ENCODE measurements at places on chromosomes 2 and 18. TPM values are rescaled to one million over a fixed set of nuclear protein-coding genes. Genes with fewer than 3 reads are reported as not detected.

Gene STPG4
- total RNA-seq = 0.20 TPM

Gene SPIRE1
- 27.4 TPM for total RNA-seq

Gene POTEF
- not detected for total RNA-seq

Gene DSC1
- total RNA-seq = not detected

Gene QPCT
- total RNA-seq = 8.8 TPM

Gene LCT
- 0.03 TPM for total RNA-seq

Gene SPHKAP
- total RNA-seq = 0.13 TPM

Gene EMILIN1
- 283 TPM for total RNA-seq

Gene SIX3
- total RNA-seq = not detected

Gene GALR1
- not detected for total RNA-seq

Gene LHCGR
- total RNA-seq = not detected

Gene MAB21L4
- total RNA-seq = not detected

Gene FAM110C
- total RNA-seq = 0.07 TPM

Gene HOXD12
- not detected for total RNA-seq

Gene GKN2
- not detected for total RNA-seq

Gene ARHGAP15
- not detected for total RNA-seq

Measured in smooth muscle cell of the pulmonary artery (primary cell).